ENCODE measurements at places on chromosomes 4 and X.

GRCh38 chrX:112008724-112009123, 73.9 kb downstream of the TRPC5 start:
- DNase-seq, result no peak

GRCh38 chrX:19156186-19156585, 33.9 kb upstream of the ADGRG2 start:
- DNase-seq, result no peak

- DNase-seq, result no peak
Observed at GRCh38 chr4:174340714-174341113, 57.0 kb downstream of the CEP44 start.

DNA sequence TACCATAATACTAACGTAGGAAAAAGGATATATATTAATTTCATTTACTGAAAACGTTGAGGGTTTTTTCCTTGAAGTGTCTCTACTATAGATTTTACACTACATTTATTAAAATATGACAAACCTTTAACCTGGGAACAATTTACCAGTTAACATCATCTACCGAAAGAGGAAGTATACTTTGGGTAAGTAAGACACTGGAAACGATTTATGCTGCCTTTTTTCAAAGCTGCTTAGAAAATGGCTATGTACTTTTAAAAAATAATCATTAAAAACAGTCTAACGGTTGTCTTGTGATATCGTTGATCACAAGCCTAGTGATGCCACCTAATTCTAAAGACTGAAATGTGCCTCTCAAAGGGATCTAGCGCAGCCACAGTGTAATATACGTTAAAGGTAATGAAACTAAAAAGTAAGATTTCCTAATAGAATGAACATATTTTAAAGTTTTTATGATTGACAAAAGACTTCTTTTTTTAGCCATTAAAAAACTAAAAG, 50.4 kb downstream of the STX18 start:
- no peak for DNase-seq

GRCh38 chr4:1137063-1137776, 23.9 kb upstream of the RNF212 start:
- DNase-seq, result peak; percentile 9

DNA sequence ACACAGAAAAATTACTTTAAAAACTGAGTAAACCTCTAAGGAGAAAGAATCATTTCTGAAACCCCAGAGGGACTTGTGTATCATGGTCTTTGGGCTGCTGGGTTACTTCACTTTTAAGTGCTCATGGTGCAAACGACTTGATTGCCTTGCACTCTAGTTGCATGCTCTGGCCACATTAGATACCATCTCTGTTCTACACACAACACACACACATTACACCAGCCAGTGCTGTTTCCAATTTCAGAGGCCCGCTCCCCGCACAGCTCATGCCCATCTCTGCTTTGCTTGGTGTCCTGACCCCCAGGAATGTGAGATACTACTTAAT, 2.1 kb downstream of the PPP3CA start:
- DNase-seq, result no peak

DNA sequence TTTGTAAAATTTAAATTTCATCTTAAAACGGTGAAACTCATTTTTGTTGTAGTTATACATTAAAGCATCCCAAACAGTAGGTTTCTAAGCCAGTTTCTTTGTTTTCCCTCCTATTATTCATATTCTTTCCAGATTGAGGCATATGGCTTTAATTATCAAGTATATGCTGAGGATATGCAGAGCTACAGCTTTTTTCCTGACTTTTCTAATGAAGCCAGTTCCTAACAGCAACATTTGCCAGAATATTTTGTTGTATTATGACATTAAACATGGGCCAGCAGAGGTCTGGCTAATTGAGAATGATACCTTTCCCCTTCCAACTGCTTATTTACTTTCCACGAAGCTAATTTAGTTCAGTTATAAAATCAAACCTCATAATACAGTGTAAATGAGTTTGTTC, 75.3 kb downstream of the SLIT2 start:
- no peak for DNase-seq

- no peak for DNase-seq
Observed at GRCh38 chrX:109856974-109857373, 123.9 kb upstream of the ACSL4 start.

DNA sequence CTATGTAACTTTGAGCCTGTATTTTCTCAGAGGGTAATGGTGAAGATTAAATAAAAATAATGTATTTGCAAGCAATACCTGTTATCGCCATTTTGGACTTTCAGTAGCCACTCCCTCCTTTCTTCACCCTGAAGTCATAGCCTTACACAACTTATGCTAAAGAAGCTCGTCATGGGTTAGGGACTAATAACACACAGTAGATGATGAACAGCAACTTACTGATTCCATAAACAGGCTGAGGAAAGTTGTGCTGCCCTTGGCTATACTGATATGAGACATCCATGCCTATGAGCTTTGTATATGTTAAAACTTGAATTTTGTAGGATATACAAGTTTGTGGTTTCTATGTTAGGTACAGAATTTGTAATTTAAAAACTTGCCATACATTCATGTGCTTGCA, 31.7 kb upstream of the EIF1AX start:
- no peak for DNase-seq

DNA sequence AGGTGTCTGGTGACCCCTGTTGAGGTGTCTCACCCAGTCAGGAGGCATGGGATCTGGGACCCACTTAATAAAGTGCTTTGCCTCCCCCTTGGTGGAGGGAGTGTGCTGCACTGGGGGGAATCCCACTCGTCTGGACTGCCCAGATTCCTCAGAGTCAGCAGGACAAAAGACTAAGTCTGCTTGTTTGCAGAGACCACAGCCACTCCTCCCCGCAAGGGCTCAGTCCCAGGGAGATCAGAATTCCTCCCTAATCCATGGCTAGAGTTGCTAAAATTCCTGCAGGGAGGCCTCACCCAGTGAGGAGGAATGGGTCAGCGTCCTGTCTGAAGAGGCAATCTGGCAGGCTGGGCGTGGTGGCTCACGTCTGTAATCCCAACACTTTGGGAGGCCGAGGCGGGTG, 442.2 kb downstream of the PABPC4L start:
- no peak for DNase-seq

DNA sequence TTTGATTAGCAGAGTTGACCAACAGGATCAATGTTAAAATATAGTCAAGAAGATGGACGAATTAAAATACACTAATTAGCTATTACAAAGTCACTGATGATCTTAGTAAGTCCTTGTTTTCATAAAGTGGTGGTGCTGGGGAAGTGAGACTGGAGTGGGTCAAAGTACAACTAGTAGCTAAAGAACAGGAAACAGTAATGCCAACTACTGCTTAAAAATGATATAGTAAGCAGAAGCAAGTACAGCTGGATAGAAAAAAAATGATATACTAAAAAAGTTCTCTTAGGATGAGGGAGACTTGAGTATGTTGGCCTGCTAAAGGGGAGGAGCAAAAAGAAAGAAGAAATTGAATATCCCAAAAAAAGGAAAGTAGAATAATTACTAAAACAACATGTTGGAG, 580.8 kb upstream of the FTHL17 start:
- DNase-seq, result no peak

GRCh38 chrX:47752685-47753084, 84.0 kb upstream of the ZNF81 start:
- no peak for DNase-seq

All from GM12878 (cell line).